ENCODE measurements at places on chromosomes 16 and 17. TPM values are rescaled to one million over a fixed set of nuclear protein-coding genes. Genes with fewer than 3 reads are reported as not detected.
A peak's percentile ranks its signal among the peaks of the same experiment; 100 is the strongest.

- peak overlapping the region; percentile 11 for H3K27ac ChIP-seq
- no peaks in the 10 kb centered on the region for H3K27me3 ChIP-seq
These were observed 17.1 kb downstream of the TRAF4 start for GRCh38 chr17:28760601-28761562.

GRCh38 chr17:20916383-20916782 is 126.4 kb downstream of the USP22 start:
- peaks cover 20% of the 10 kb centered on the region for H3K36me3 ChIP-seq
- H3K27me3 ChIP-seq, result no peaks in the 10 kb centered on the region
- H3K27ac ChIP-seq, result no peak overlapping the region
- peaks cover 11% of the 10 kb centered on the region for H3K4me1 ChIP-seq
- no peak overlapping the region for H3K4me3 ChIP-seq

- no peak for DNase-seq
- H3K27ac ChIP-seq, result no peak overlapping the region
- peaks cover 6% of the 10 kb centered on the region for H3K27me3 ChIP-seq
- no peaks in the 10 kb centered on the region for H3K36me3 ChIP-seq
These were observed 650.9 kb downstream of the TOX3 start for GRCh38 chr16:51896013-51896412.

CACNG5 gene
- total RNA-seq, result 0.68 TPM

FOXN1 gene
- total RNA-seq, result 1.0 TPM

Measured in type B pancreatic cell (in vitro differentiated cells).